ENCODE measurements at places on chromosomes 5 and 9.

DNA sequence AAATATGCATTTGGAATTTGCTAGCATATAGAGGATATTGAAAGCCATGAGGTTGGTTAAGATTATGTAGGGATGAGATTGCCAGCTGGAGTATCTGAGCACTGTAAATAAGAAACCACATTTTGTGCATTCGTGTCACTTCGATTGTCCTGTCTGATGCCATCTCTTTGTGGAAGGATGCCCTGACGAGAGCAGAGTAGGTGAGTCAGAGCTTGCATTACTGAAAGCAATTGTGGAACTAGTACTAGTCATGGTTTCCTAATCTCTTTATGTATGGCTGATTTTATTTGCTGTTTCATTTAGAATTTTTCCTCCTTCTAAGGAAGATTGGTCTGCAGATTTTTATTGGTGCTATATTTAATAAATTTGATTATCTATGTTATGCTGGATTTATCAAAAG is 14.5 kb upstream of the TAS2R1 start:
- no peak for DNase-seq

DNA sequence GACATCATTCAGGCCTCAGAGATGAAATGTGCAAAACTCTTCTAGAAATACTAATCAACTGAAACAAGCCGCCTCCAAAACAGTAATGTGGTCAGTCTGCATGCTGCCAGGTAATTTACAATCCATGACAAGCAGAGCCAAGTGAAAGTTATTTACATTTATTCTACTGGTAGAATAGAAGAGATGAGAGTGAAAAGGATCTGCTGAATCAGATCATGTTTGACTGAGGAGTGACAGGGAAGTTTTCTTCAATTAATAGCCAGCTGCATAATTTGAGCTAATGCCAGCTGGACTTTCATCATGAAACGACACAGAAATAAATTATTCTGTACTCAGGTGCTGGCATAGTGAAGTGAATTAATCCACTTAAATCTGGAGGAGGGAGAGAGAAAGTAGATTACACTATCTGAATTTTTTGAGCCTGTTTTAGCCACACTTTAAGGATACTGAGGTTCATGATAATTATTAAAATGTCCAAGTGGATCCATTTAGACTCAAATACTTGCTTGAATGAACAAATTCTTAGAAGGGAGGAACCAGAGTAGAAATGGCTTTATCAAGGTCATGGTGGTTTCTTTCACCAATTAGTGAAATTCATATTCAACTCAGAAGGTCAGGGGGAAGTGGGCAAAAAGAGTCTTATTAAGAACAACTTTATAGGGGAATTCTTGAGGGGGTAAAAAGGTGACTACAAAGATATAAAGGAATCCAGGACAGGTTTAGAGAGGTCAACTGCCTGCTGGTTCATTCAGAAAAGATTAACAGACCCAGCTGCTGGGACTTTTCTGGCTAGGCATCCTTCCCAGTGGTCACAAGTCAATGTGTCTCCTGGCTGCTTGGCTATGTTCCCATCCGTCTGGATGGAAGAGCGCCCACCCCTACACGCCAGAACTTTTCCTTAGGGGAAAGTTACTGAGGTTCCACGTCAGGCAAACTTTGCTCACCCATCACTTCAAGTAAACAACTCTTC is 350.4 kb downstream of the PDE4D start:
- DNase-seq = no peak

GRCh38 chr5:145489516-145489915 is 345.6 kb downstream of the PRELID2 start:
- DNase-seq = no peak

GRCh38 chr5:135921388-135921787 is 25.7 kb upstream of the IL9 start:
- DNase-seq = no peak

GRCh38 chr5:150758531-150759333 is at the start of gene DCTN4:
DCTN4 (minus strand) TSS chr5:150759017; CDS start chr5:150758993, 24 bp downstream.
- DNase-seq = peak; percentile 57

GRCh38 chr5:172322028-172322965 is 38.7 kb upstream of the UBTD2 start:
- DNase-seq = no peak

DNA sequence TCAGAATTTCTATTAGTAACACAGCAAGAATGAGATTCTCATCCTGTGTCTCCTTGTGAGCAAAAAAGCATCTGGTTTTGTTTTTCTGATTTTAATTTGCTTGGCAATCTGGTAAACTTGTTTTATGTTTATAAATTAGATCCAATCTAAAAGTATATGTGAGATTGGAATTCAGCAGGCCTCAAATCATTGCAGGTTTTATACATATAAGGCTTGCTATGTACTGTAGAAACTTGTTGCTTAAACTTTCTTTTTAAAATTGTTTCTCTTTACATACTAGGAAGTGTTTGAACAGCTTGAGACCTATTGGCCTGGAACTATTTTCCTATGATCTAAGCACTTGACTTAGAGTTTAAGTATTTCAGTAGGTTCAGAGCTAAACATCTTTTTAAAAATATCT is 1037.8 kb downstream of the NR2F1-AS1 start:
- no peak for DNase-seq

- DNase-seq = no peak
These were observed 177.9 kb upstream of the KLF4 start for GRCh38 chr9:107667231-107668070.

DNA sequence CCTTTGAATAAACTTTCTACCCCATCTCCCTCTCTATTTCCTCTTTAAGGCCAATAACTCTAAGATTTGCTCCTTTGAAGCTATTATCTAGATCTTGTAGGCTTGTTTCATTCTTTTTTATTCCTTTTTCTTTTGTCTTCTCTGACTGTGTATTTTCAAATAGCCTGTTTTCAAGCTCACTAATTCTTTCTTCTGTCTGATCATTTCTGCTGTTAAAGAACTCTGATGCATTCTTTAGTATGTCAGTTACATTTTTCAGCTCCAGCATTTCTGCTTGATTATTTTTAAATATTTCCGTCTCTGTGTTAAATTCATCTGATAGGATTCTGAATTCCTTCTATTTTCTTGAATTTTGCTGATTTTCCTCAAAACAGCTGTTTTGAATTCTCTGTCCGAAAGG is 15.3 kb upstream of the LIX1 start:
- no peak for DNase-seq

GRCh38 chr5:9335754-9336495 is 209.9 kb downstream of the SEMA5A start:
- DNase-seq = no peak

DNA sequence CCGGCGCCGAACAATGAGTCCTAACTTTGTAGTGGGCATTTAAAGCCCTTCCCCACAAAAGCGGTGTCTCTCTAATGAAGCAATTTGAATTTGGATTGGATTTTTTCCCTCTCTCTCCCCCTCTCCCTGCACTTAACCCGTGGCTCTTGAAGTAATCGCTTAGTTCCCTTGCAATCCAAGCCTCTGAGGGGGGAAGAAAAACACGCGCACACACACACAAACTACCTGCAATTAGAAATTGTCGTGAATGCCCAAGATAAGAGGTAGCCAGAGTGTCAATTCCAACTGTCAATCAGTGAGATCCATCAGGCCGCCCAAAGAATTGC is 1.2 kb downstream of the LHX6 start:
- DNase-seq = no peak
